ENCODE measurements at places on chromosomes 5 and 9.

DNA sequence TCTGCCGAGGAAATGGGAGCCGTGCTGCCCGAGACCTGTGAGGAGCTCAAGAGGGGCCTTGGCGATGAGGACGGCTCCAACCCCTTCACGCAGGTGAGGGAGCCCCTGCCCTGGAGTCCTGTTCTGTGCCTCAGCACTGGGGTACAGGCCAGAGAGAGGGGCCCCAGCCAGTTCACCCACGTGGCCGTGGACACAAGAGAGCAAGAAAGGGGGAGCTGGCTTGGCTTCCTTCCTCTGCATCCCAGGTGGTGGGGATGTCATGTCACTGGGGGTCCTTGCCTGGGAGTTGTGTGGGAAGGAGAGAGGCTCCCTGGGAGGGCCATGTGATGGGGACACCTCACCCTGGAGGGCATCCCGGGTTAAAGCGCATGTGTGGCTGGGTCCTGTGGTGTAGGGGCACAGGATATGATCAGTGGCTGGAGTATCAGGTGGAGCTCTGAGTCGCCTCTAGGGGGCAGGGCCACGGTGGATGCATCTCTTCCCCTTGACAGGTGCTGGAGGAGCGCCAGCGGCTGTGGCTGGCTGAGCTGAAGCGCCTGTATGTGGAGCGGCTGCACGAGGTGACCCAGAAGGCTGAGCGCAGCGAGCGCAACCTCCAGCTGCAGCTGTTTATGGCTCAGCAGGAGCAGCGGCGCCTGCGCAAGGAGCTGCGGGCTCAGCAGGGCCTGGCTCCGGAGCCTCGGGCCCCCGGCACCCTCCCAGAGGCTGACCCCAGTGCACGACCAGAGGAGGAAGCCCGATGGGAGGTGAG lies 7.5 kb downstream of the N4BP3 start:
- DNase-seq: peak; percentile 73

- DNase-seq: no peak
These were observed 100.2 kb downstream of the PIK3R1 start for GRCh38 chr5:68315679-68316271.

- DNase-seq: no peak
These were observed 102.9 kb downstream of the C9orf152 start for GRCh38 chr9:110105107-110105506.

GRCh38 chr5:148849461-148849860 lies 23.1 kb downstream of the ADRB2 start:
- DNase-seq: no peak

GRCh38 chr5:62737766-62738165 lies 159.1 kb downstream of the LRRC70 start:
- no peak for DNase-seq

DNA sequence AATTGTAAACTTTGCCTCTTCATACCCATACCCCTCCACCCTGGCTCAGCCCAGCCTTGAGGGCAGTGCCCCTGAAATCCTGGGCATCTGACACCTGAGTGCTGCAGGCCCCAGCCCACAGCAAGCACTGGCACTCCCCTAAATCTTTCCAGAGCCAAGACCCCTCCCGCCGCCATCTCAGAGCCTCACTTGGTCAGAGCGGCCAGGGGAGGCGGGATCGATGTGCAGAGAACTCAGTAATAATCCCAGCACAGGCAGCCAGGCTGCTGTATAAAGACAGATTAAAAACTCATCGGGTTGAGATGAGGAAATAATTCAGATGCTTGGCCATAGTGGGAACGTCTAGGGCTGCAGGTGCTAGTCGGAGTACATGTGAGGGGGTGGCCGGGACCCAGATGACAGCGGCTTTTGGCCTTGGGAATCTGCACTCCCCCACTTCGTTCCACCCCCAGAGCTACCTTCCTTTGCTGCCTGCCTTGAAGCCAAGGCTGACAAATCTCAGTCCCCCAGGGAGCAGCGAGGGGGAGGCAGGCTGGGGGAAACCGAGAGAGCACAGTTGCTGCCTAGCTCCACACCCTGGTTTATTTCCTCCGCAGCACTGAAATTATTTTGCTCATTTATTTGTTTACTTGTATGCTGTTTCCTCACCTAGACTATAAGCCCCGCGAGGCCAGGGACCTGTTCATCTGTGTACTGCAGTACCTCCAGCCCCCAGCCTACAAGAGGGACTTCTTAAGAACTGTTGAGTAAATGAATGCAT lies 19.5 kb upstream of the ARAP3 start:
- no peak for DNase-seq

GRCh38 chr5:117161718-117162335 lies 587.2 kb upstream of the SEMA6A start:
- no peak for DNase-seq

DNA sequence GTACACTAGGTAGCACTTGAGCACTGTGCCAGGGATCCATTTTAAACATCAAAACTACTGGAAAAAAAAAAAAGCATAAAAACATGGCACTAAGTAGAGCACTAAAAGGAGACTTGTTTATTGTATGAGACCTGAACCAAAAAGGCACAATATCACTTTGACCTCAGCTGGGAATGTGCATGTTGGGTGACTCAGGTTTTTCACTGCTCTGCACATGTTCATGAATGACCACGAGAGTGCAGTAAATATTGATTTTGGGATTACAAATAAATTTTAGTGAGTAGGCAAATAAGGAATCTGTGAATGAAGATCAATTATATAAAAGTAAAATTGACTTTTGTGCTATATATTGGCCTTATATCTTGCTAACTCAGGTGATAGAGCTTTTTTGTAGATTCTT lies 11.8 kb downstream of the RMI1 start:
- DNase-seq: peak; percentile 52

GRCh38 chr5:9268226-9268625 lies 277.6 kb downstream of the SEMA5A start:
- DNase-seq: no peak

GRCh38 chr9:131252120-131252519 lies 24.2 kb downstream of the FAM78A start:
- DNase-seq: no peak

- no peak for DNase-seq
These were observed 8.8 kb downstream of the EXOC3 start for GRCh38 chr5:451587-452458.

DNA sequence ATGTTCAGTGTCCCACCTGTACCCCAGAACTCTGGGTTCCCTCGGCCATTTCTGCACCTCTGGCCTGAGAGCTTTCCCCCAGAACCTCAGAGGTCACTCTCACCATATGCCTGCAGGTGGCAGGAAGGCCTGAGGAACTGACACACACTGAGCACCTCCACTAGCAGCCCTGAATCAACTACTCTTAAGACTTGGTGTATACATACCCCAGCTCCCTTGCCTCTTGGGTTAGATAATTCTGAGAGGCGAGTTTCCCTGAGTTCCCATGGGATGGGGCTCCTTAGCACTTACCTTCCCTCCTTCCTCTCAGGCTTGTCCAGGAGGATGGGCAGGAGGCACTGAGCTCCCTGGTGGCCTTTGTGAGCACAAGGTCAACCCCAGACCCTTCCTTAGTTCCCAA lies 86.1 kb downstream of the HSD17B3 start:
- DNase-seq: no peak

- DNase-seq: no peak
These were observed 206.4 kb downstream of the C9orf50 start for GRCh38 chr9:129414377-129414992.

GRCh38 chr5:102138243-102138653 lies 157.8 kb downstream of the SLCO4C1 start:
- DNase-seq: no peak

DNA sequence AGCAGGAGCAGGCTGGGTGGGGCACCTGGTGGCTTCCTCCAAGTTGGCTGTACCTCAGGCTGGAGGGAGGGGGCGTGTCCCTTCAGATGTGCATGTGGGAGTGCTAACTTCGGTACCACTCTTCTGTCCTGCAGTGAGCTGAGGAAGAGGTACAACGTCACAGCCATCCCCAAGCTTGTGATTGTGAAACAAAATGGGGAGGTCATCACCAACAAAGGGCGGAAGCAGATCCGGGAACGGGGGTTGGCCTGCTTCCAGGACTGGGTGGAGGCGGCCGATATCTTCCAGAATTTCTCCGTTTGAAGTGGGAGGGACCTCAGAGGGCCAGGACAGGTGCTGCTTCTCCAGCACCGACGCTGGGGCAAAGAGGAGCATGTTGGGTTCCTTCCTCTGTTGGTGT lies 9.3 kb downstream of the NXNL2 start:
- DNase-seq: no peak

DNA sequence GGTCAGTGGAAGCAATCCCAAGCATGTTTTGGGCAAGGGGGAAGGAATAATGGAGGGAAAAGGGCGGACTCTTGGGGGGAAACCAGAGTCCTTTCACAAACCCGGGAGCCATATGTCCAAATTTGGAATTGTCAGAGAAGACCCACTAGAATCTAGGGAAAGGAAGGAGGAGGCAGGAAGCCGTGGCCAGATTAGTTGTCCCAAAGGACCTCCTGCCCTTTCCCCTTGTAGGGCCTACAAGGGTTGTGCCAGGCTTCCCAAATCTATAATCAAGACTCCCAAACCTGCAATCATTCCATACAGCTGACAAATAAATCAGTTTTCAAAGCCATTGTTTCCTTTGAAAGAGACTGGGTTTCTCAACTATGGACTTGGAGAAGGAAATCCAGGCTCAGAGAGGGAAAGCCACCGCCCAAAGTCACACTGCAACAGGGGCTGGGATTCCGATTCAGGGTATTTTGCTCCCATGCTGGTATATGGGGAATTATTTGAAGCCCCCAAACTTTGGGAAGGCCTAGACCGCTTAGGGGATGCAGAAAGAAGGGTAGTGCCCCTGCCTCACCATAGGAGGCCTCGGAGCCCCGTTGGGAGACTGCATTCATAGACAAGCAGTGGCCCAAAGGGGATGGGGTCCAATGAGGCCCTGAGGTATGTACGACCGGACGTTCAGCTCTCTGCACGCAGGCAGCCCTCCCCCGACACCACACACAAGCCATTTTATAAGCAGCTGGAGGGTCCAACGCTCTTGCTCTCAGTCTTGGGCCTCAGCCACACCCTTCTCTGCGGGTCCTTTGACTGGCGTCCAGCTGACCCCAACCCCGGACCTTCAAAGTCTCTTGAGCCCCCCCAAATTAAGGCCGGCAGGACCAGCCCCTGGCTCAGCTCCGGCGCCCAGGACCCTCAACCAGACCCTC lies 815 bp downstream of the ANXA6 start:
- no peak for DNase-seq

DNA sequence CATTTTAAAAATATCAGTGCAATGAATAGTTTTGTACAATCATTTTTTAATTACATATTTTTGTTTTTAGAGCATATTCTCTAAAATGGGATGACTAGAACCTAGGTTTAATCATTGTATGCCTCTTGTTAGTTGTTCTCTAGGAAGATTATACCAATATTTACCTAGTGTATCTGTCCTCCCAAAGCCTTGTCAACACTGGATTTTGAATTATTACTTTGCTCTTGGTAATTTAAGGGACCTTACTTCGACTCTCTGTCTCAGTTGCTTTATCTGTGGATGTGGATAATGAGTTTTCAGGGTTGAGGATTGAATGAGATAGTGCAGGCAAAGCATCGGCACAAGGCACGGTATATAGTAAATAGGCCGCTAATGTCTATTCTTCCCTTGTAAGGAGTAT lies 10.9 kb upstream of the PIP5K1B start:
- no peak for DNase-seq

DNA sequence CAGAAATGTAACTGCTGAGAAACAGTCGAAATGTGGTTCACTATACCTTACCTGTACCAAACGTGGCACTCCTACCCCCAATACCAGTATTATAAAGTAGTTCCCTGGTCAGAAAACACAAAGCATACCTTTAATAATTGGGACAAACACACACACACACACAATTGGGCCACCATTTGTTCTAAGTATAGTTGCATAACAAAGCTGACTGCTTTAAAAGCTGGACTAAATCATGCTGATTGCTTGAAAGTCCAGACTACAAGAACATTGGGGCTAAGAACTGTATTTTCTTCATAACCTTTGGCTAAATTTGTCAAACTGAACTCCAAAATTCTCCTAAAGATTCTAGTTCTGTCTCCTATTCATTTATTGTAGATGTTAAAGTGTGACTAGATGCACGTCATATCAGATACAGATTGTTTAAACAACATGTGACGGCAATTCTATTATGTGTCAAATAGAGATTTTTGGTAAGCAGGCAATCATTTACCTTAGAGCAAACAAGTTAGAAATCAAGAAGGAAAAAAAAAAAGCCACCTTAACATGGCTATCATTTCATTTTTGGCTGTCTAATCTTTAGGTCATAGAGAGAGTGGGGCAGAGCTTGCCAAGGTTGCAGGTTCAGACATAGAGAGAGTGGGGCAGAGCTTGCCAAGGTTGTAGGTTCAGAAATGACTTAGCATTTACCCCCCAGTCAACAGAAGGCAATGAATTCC lies 265.1 kb downstream of the ARL15 start:
- no peak for DNase-seq

- DNase-seq: no peak
These were observed 169.1 kb upstream of the DMAC1 start for GRCh38 chr9:7968687-7969086.

Measured in DMS153 (cell line).